ENCODE measurements at places on chromosomes 4 and X.

DNA sequence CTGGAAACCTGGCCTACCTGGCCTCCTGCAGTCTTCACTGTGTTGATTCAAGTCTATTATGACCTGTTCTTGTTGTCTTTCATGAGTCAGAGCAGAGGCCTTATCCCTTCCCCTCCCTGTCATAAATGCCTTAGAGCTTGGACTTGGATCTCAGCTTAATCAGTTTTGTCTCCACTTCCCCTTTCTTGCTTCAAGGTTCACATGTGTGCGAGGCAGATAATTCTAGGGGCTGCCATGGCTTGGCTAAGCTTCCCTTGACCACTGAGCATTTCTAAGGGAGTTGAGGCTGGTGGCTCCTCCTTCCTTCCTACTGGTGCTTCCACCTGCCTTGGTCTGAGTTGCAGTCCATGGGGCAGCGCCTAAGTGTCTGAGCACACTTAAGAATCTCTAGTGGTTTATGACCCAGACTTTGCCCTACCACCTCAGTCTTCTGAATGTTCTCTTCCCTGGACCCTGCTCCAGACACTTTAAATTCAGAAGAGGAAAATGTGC, 1.7 kb upstream of the HEPH start:
- no peak for DNase-seq

- no peak for DNase-seq
Observed at GRCh38 chr4:155506745-155507144, 130.0 kb upstream of the MAP9 start.

GRCh38 chr4:47519239-47519883, 34.3 kb downstream of the ATP10D start:
- no peak for DNase-seq

DNA sequence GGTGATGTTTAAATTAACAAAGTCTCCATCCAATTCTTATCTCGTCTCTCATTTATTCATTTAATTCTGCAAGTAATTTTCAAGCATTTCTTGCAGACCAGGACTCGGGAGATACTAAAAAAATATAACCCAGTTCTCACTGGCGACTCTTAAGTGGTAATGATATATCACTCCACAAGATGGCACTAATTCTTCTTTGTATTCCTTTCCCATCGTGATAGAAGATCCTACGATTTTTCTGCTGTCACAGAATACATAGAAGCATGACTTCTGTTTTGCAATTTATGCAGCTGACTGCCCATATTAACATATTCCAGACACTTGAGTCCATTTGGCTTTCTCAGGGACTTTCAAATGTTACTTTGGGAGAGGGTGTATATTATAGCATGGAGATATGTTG, 64.0 kb upstream of the FGF13 start:
- no peak for DNase-seq

- DNase-seq, result no peak
Observed at GRCh38 chr4:80655662-80656061, 320.1 kb downstream of the CFAP299 start.

GRCh38 chr4:147772459-147772969, 40.6 kb downstream of the ARHGAP10 start:
- no peak for DNase-seq

GRCh38 chr4:3283483-3283882, 9.3 kb upstream of the RGS12 start:
- no peak for DNase-seq

- no peak for DNase-seq
Observed at GRCh38 chr4:133866328-133866699, 335.3 kb downstream of the PABPC4L start.

Data from ovary (tissue), 10 donors.